Kidney epithelial cell (primary cell): ENCODE measurements at places on chromosomes 3 and 15. TPM values are rescaled to one million over a fixed set of nuclear protein-coding genes. Genes with fewer than 3 reads are reported as not detected.

ALPK3 gene
- 54.5 and 55.7 TPM in 2 replicates for total RNA-seq

SLC28A1 gene
- total RNA-seq = 0.17 and 0.82 TPM in 2 replicates

PLSCR5 gene
- total RNA-seq = not detected in 2 replicates

SPTBN5 gene
- 0.14 and 0.17 TPM in 2 replicates for total RNA-seq

VPS33B gene
- total RNA-seq = 15.5 and 19.7 TPM in 2 replicates
